Stimulated activated CD4-positive, alpha-beta T cell treated with anti-CD3 and anti-CD28 coated beads, Interleukin-15, amount 100 ng/mL, for 1 hour (primary cell): ENCODE measurements at places on chromosomes 5 and 9.

- no peak for DNase-seq
These were observed 53.0 kb upstream of the FAM120A start for GRCh38 chr9:93398471-93398870.

- DNase-seq: peak; percentile 21
These were observed 30.9 kb downstream of the GALNT10 start for GRCh38 chr5:154221371-154221896.

DNA sequence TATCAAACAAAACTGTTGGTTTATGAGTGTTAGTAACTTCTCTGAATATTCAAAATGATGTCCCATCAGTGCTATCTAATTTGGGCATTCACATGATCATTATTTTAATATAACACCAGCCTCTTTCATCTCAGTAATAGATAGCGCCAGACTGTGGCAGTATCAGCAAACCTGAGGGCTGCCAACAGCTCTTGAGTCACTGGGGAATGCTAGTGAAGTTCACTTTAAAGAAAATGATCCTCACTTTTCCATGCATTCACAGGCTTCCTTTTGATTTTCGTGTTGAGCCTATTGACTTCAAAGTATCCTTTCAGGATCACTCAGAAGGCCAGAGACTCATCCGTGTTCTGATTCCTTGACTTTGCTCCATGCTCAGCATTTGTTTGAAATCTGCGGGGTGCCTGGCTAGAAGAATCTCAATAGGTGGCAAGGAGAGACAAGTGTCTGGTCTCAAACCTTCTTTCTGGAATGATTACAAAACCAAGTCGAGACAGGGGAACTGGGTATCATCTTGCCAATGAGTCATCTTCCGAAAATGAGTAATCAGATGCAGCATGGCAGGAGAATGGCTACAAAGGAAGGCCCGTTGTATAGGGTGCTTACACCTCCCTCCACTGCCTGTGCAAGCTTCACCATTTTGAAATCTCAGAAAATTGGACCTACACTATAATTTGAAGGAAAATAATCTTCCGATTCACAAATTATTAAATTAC is 509.1 kb downstream of the RASEF start:
- no peak for DNase-seq

GRCh38 chr5:26761045-26761444 is 277.3 kb downstream of the CDH9 start:
- no peak for DNase-seq

GRCh38 chr5:80713631-80714030 is 58.8 kb upstream of the DHFR start:
- DNase-seq: no peak

- no peak for DNase-seq
These were observed 57.0 kb upstream of the ABCA1 start for GRCh38 chr9:104984948-104985347.

DNA sequence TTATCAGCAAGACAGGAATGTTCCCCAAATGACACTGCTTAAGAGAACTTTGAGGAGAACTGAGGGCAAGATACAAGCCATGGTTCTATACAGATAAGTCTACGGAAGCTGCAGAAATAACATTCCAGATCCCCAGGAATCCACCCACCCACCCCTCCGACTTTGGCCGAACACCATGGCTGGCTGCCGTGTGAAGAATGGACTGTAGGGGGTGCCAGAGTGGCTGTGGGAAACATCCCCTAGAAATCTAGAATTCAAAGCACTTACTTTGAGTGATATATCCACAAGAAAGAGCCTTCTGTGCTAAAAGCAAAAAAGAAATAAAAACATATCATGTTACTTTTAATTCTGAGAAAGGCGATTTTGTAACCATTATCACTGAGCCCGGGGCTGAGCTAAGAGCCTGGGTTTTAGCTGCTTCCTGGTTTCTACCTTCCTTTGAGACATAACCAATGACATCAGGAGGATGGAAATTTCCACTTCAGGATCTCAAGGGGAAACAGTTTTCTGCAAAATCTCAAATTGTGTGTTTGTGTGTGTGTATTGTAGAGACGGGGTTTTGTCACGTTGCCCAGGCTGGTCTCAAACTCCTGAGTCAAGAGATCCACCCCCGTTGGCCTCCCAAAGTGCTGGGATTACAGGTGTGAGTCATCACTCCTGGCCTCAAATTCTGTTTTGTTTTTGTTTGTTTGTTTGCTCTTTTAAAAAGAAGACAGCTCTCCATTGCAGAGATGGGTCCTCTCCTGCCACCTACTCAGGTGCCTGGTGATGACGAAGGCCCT is 36.4 kb downstream of the GGTA1 start:
- DNase-seq: no peak

DNA sequence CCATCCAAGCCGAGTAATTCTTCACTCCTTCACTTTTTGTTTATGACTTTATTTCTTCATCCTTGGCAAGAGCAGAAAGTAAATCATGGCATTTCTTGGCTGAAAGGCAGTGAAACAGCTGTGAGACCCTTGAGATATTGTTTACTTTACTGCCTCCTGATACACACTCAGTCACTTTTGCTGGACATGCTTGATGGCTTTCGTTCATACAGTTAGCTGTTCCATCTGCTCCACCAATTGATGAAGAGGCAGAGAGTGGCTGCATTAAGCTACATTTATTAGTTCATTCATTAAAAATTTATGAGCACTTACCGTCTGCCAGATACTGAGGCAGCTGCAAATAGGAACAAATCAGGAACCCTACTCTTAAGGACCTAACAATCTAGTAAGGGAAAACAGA is 184.4 kb upstream of the OR13F1 start:
- no peak for DNase-seq

GRCh38 chr5:139763930-139764791 is 31.4 kb upstream of the PSD2 start:
- no peak for DNase-seq

GRCh38 chr5:71932655-71933338 is 174.5 kb upstream of the MAP1B start:
- DNase-seq: no peak

GRCh38 chr5:76542887-76543690 is 80.1 kb downstream of the F2RL2 start:
- peak; percentile 19 for DNase-seq
